Fibroblast of mammary gland (primary cell): ENCODE measurements at places on chromosomes 12 and 14.
A peak's percentile ranks its signal among the peaks of the same experiment; 100 is the strongest.

DNA sequence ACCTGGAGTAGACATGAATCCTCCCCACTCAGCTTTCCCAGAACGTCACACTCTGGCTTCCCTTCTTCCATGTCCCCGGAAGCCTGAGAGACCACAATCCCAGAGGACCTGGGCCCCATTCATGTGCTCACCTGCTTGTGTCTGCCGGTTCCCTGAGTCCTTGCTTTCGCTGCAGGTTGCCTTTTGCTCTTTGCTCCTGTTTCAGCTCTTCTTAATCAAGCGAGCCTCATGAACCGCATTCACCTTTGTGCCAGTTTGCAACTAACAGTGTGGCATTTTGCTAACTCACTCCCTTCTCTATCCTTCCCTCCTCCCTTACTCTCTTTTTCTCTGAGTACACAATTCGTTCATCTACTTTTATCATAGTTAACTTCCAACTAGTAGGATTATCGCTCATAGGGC, 23.1 kb downstream of the ENTPD5 start:
- no peak for DNase-seq

GRCh38 chr12:102167821-102168604, 29.6 kb downstream of the PMCH start:
- peak; percentile 57 for DNase-seq

DNA sequence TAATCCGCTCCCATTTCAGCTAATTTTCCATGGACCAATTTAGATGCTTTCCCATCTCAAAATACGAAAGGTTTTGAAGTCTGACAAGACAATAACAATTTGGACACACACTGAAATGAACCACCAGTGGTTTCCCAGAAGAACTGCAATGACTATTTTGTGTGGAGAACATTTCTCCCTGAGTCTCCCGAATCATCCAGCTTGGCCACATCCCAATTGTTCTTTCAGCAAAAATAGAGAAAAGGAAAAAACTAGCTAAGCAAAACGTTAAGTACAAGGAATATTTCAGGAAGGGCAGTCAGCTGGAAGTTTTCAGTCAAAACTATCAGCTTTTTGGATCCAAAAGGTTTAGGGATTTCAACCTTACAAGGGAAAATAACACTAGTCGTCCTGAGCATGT, 390.6 kb downstream of the KCNH5 start:
- DNase-seq: peak; percentile 25

DNA sequence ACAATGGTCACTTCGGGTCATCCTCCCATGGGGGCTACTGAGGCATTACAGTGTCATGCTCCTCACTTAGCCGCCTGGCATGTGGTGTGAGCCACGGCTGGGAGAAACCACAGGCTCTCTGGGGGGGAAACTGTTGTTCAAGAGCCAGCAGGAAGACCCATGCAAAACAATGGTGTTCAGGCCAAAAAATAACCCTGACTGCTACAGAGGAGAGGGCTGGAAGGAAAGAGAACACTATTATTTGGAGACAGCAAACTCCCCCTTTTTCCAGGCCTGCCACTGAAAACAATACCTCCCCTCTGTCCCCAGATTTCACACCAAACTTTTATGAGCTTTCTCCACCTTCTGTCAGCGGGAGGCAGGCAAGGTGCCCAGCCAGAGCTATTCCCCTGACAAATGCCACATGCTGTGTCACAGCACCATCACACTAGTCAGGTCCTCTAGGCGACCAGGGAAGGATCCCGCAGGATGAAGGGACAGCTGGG, 83.7 kb downstream of the CHGA start:
- DNase-seq: peak; percentile 46
